Activated CD4-positive, alpha-beta T cell treated with anti-CD3 and anti-CD28 coated beads for 48 hours (primary cell): ENCODE measurements at places on chromosomes 2 and 18.

DNA sequence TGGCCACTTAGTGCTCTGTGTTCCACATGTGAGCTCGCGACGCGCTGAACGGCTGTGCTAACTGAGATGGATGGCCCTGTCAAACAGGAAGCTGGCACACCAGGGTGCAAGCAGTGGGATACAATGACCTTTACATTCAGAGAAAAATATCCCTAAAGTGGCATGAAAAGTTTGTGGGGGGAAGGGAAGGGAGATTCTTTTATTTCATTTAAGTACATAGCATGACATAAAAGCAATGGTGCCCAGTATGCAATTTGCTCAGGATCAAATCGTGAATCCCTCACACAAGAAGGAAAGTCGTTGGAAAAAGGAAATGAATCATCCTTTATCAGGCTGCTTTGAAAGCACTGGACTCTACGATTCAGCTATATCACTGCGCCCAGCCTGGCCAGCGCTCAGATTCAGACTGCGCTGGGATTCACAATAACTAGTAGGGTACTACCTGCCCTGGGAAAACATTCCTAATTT is 26.0 kb downstream of the SATB2 start:
- DNase-seq = no peak

GRCh38 chr2:26778507-26778906 is 7.3 kb upstream of the CENPA start:
- DNase-seq = no peak

- DNase-seq = no peak
Observed at GRCh38 chr2:48135797-48136196, 229.5 kb upstream of the FBXO11 start.

DNA sequence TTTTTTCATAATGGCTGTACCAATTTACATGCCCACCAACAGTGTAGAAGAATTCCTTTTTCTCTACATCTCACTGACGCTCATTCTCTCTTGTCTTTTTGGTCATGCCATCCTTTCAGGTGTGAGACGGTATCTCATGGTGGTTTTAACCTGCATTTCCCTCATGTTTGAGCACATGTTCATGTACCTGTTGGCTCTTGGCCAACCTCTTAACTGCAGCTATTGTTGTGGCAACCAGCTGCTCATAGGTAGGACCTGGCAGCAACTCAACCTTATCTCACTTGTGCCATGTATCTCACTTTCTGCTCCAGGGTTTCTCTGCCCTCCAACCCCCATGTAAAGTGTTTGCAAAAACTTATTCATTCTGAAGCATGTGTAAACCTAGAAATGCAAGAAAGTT is 167.5 kb downstream of the UPP2 start:
- DNase-seq = no peak

- no peak for DNase-seq
Observed at GRCh38 chr18:22465859-22466457, 48.2 kb upstream of the CTAGE1 start.

- DNase-seq = no peak
Observed at GRCh38 chr18:28485210-28485801, 308.4 kb upstream of the CDH2 start.

GRCh38 chr2:176297067-176297466 is 27.8 kb downstream of the MTX2 start:
- DNase-seq = no peak

- no peak for DNase-seq
Observed at GRCh38 chr2:226690461-226691024, 109.1 kb downstream of the IRS1 start.

DNA sequence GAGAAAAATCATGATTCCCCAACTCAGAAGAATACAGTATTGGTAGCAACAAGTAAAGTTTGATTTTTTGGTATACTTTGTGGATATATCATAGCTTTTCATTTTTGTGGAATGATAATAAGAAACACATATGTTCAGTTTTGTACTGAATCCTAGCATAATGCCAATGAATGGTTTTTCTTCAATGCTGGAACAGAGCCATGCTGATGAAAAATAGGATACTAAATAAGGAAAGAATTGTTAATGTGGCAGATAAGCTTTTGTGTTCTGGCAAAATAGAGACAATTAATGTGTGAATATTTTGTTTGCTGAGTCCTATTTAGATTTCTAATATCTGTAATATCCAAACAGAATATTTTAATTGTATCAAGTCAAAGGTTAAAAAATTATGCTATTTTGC is 21.9 kb downstream of the CD28 start:
- no peak for DNase-seq

GRCh38 chr2:182187130-182187529 is 201.5 kb downstream of the PPP1R1C start:
- no peak for DNase-seq

DNA sequence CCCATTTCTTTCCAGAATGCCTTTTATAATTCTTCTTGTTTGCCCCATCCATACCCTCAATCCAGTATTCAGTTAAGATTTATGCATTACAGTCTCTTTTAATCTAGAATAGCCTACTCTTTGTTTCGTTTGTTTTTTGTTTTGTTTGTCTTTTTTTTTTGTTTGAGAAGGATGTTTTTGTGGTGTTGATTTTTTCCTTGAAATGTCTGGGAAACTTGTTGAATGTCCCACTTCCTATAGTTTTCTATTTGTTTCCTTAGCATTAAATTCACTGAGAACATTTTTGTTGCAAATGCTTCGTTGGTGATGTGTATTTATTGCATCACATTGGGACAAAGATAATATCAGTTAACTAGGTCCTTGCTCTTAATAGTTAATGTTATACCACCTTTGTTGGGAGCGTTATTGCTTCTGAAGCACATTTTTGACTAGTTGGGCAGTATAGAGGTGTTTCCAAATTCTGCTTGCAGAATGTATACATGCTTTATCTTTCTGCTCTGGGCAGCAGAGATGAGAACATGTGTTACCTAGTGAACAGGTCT is 28.9 kb downstream of the ZNF638 start:
- no peak for DNase-seq

DNA sequence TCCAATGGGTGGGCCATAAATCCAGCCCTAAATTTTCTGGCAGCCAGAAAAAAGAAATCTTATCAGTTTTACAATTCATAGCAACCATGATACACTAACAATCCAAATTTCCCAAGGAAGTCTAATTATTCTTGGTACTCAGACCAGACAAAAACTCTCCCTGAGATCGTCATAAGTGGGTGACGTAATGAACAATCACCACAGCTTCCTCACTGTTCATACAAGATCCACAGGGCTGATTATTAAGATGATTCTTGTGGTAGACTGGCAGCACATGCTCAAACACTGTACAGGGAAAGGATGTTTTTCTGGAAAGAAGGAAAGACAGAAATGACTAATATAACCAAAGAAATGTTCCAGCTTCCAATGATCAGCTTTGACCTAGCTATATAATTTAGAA is 178.3 kb upstream of the CRIM1 start:
- no peak for DNase-seq

DNA sequence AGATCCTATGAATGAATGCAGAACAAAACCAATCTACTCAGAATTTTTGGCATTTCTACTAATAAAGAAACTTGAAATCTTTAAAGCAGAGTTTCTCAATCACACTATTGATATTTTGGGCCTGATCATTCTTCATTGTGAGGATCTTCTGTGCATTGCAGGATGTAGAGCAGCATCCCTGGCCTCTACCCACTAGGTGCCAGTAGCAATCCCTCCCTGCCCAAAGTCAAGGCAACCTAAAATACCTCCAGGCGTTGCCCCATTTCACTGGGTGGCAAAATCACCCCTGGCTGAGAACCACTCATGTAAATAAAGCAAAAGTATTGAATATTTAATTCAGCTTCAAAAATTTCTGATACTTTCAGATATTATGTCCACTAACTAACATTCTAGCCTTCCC is 213.0 kb downstream of the SP3 start:
- no peak for DNase-seq

GRCh38 chr2:15896859-15897258 is 43.5 kb upstream of the MYCN start:
- no peak for DNase-seq

DNA sequence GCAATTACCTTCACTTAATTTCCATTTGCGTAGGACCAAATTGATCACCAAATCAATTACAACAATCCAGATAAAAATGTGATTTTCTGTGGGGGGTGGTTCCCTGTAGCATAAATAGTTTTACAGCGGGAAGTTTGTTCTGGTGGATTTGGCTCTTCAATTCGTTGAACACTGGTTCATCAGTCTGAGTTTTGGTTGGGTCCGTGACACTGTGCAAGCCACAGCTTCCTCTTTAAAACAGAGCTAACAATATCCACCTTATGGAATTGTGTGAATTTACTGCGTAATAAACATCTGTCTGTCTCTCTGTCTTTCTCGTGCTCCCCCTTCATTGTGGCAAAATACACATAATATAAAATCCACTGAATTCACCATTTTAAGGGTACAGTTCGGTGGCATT is 310.8 kb downstream of the TGIF1 start:
- no peak for DNase-seq

GRCh38 chr2:99336804-99337112 is 431 bp upstream of the EIF5B start:
- no peak for DNase-seq

- no peak for DNase-seq
Observed at GRCh38 chr2:41954304-41955291, 93.2 kb upstream of the PKDCC start.

DNA sequence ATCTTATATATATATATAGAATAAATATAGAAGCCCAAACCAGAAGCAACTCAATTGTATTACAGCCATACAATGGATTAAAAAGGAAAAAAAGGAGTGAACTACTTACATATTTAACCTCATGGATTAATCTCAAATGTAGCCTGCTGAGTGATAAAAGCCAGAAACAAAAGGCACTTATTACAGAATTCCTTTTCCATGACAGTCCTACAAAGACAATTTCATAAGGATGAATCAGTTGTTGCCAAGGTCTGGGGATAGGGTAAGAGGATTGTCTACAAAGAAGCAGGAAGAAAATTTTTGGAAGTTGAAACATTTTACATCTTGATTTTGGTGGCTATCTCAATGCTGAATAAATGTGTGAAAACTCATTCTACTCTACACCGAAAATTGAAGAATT is 103.9 kb upstream of the DCC start:
- no peak for DNase-seq

DNA sequence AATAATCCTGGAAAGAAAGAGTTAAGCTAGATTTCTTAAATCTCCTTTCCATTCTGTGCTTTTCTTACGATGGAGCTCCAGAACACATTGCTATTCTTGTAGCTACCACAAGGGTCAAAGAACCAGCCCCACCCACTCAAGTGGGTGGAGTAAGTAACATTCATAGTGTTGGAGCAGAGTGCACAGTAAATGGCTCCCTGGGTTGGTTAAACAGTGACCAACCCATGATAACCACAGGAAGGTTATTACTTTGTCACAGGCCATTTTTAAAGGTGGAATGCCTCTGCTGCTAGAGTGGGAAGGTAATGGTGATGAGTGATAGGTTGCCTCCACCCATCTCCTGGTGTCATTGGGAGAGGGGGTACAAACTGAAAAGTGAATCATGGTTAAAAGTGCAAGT is 13.9 kb downstream of the ARPC2 start:
- peak; percentile 60 for DNase-seq
